ENCODE measurements at places on chromosomes 2 and 18.

GRCh38 chr2:30191819-30192271 lies 39.5 kb upstream of the LBH start:
- DNase-seq: no peak

DNA sequence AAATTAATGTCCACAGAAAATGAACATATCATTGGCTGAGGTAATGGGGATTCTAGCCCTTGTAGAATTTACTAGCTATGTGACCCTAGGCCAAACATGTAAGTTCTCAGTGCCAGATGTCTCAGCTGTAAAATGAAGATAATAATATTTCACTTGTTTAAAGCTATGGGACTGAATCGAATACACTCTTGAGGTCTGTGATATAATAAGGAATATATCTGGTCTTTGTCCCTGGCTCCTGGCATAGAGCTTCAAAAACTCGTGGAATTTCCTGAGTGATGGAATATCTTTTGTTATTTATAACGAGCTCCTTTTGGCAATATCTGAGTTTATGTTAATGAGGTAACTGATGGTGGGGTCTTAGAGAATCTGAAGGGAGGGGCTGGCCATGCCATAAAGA lies 201.4 kb upstream of the CYP26B1 start:
- DNase-seq: no peak

DNA sequence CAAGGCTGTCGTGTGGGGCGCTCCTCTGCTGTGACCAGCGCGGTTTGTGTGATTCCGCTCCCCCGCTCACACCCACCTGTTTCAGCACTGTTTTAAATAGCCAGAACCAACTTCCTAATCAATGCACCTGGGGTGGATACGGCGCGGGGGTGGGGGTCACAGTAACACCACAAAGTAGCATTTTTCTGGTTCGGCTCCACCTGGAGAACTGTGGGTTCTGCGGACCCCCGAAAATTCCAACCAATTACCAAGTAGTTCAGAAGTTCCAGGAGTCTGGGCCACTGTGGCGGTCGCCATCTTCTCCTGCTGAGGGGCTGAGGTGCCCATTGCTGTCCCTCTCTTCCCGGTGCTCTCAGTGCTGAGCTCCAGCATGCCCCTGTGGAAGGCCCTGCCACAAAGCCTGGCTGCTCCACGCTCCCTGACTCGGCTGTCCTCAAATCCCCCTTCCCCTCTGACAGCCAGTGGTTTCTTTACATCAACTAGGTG lies 79.4 kb downstream of the GFPT1 start:
- DNase-seq: no peak

- no peak for DNase-seq
These were observed 13.2 kb downstream of the MEMO1 start for GRCh38 chr2:31997653-31998052.

DNA sequence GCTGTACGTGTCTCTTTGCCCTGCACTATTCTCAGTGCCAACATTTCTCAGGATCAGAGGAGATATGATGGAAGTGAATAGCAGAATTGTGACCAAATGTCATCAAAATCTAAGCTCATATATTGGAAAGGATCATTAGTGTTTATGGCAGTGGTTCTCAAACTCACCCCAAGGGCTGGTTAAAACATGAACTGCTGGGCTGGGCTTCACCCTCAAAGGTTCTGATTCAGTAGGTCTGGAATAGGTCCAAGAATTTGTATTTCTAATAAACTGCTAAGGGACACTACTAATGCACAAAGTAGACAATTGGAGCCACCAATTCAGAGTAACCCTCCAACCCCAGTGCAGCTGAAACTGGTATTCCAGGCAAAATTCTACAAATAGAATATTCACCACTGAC lies 317.9 kb upstream of the UBE2E3 start:
- no peak for DNase-seq

DNA sequence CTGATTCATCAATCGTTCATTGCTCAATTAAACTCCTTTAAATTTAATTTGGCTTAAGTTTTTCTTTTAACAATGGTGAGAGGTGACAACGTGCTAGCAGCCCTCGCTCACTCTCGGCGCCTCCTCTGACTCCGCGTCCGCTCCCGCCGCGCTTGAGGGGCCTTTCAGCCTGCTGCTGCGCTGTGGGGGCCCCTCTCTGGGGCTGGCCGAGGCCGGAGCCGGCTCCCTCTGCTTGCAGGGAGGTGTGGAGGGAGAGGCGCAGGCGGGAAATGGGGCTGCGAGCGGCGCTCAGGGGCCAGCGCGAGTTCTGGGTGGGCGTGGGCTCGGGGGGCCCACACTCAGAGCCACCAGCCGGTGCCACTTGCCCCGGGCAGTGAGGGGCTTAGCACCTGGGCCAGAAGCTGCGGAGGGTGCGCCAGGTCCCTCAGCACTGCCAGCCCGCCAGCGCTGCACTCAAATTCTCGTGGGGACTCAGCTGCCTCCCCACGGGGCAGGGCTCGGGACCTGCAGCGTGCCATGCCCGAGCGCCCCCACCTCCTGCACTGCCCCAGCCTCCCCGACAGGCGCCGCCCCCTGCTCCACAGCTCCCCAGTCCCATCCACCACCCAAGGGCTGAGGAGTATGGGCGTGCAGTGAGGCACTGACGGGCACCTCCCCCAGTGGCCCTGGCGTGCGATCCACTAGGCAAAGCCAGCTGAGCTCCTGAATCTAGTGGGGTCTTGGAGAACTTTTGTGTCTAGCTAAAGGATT lies 19.6 kb downstream of the ANKMY1 start:
- no peak for DNase-seq

DNA sequence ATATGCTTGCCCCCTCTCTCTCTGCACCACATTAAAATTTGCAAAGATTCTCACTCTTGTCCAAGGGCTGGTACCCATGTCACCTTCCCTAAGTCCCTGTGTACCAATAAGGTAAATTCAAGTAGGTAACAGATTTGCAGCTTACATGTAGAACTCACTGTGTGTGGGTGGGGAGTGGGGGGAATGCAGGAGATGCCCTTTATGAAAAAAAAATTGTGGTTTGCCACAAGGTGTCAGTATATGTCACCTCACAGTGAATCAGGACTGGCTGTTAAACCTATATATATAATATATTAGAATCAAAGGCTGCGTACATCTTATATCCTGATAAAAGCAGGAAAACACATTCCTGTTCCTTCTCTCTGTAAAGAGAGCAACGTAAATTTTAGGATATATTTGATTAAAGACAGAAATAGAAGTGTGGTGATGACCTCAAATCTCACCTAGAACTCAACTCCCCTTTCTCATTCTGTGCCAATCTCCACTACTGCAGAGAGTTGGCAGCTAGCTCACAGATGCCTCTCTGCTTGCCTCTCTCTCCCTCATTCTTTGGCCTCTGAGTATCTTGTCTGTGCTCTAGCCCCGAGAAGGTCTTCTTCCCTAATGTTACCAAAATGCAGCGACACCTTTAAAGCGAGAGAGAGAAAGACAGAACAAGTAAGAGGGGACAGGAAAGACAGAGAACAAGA lies 536 bp downstream of the XDH start:
- no peak for DNase-seq
